Activated T-helper 17 cell treated with anti-CD3 and anti-CD28 coated beads, Interleukin-2, amount 50 U/mL, for 72 hours (primary cell): ENCODE measurements at places on chromosomes 1 and 21. TPM values are rescaled to one million over a fixed set of nuclear protein-coding genes. Genes with fewer than 3 reads are reported as not detected.

The CIART gene
- 12.4 TPM for total RNA-seq

The FAM167B gene
- 1.1 TPM for total RNA-seq

The TEX38 gene
- total RNA-seq = not detected

The NPHS2 gene
- total RNA-seq = not detected

The CR2 gene
- total RNA-seq = not detected

The RALGPS2 gene
- total RNA-seq = 4.4 TPM

The RPTN gene
- total RNA-seq = not detected

The SH2D2A gene
- total RNA-seq = 257 TPM

The DNAJC16 gene
- total RNA-seq = 10.0 TPM

The MARK1 gene
- total RNA-seq = 0.09 TPM

The EFNA1 gene
- 0.48 TPM for total RNA-seq

The LCE2B gene
- not detected for total RNA-seq

The UROD gene
- total RNA-seq = 81.7 TPM

The CFAP107 gene
- total RNA-seq = not detected

The FAM177B gene
- not detected for total RNA-seq
